ENCODE measurements at places on chromosomes 7 and 10.

DNA sequence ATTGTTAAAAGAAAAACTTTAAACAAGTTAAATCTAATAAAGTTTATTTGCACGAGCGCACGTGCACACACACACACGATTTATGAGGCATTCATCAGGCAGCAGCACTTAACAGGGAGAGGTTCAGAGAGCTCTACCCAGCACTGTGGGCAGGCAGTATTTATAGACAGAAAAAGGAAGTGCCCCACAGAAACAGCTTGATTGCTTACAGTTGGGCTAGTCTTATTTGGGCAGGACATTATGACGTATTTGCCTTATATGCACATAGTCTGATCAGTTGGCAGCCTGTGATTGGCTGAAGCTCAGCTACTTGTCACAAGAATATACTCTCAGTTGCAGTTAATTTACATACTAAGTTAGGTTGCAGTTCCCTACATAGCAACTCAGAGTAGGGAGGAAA lies 1.2 kb upstream of the SDHAF3 start:
- no peak for DNase-seq

GRCh38 chr7:43649755-43650274 lies 66.9 kb downstream of the STK17A start:
- no peak for DNase-seq

- no peak for DNase-seq
These were observed 21.3 kb downstream of the TIAL1 start for GRCh38 chr10:119575506-119575905.

GRCh38 chr10:104284846-104285245 lies 15.9 kb downstream of the GSTO2 start:
- DNase-seq = no peak

DNA sequence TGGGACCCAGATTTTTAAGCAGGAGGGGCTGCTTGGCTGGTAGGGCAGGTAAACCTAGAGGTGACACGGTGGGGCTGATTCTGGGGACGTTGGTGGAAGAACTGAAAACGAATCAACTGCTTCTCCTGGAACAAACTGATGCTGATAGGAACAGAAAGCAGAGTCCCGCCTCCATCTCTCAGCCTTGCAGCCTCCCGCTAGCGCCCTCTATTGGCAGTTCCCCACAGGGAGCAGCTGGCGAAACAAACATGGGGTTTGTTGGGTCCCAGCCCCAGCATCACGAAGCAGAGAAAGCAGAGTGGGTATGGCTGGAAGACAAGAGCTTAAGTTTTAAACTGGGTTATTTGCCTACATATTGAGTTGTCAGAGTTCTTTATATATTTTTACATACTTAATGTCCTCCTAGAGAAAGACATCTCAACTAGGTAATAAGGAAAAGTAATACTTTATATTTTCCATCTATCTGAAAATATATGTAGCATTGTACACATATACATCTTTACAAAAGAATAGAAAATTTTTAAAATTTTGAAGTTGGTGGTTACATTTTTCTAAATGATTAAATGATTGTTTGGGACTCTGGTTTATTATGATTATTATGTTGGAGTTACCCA lies 42.3 kb upstream of the FOXI2 start:
- no peak for DNase-seq

- DNase-seq = no peak
These were observed 409.0 kb upstream of the NRP1 start for GRCh38 chr10:33743429-33743857.

DNA sequence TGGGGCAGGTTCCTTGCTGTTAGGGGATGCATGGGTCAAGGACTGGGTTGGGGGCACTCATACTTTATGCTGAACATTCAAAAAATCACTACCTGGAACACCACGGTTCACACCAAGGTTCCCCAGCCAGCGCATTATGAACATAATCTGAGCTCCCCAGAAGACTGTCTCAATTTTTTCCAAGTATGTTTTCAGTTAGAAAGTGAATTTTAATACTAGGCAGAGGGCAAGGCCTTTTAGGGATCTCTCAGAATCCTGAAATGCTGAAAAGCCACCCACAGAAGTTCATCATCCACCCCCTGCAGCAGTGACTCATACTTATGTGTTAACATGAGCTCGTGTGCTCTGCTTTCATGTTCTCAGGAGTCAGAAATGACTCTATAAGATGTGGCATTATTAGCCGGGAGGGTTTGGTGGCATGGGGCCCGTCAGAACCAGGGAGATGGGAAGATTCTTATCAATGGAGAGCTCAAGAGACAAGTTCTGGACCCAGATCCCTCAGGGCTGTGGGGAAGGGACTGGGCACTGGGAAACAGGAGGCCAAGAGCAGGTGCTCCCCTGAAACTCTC lies 185.2 kb upstream of the ITGB1 start:
- no peak for DNase-seq

DNA sequence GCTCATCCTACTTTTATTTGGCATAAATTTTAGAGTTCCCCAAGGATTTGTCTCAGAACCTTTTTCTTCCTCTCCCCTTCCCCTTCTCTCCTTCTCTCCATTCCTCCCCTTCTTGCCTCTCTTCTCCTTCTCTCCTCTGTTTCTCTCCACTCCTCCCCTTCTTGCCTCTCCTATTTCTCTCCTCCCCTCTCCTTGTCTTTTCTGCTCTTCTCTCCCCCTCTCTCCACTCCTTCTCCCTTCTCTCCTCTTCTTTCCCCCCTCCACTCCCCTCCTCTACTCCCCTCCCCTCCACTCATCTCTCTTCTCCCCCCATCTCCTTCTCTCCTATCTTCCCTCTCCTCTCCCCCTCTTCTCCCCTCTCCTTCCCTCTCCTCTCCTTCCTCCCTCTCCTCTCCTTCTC lies 142.7 kb downstream of the CCDC71L start:
- no peak for DNase-seq

GRCh38 chr7:116711790-116712189 lies 39.8 kb downstream of the MET start:
- no peak for DNase-seq

GRCh38 chr10:42744134-42744701 lies 38.4 kb upstream of the BMS1 start:
- DNase-seq = no peak

GRCh38 chr7:20438248-20438647 lies 107.5 kb downstream of the ITGB8 start:
- no peak for DNase-seq

DNA sequence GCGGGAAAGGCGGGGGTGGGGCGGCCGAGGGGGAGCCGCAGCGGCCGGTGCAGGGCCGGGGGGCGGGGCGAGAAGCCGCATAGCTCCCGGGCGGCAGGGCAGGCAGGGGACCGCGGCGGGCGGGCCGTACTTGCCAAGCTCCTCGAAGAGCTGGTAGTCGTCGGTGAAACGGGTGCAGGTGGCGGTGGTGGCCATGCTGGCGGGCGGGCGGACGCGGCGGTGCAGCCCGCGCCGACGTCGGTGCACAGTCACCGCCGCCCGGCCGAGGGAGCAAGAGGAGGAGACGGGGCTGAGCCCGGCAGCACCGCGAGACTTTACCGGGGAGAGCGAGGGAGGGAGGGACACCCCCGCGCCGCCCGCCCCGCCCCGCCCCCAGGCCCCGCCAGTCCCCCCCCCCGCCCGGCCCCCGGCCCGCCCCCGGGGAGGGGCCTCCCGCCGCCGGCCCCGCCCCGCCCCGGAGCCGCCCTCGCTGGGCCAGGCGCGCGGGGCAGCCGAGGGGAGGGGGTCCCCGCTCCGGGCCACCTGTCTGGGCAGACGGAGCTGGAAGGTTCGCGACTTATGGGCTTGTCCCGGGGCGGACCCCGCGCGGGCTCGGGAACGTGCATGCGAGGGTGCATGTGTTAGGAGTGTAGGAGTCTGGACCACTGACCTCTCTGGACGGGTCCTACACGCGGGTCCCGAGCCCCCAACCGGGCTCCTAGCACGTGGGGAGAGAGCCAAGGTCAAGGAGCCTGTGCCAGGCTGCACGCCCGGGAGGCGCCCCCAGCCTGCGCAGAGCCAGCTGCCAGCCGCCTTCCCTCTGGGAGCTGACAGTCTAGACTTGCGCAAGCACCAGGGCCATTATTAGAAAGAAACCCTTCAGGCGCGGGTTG lies at the start of gene CAMK2G:
Gene CAMK2G (minus strand): TSS at position 289 of the 872 bp plus-strand sequence. CDS start 94 bp downstream, at position 195.
- DNase-seq = peak; percentile 57

DNA sequence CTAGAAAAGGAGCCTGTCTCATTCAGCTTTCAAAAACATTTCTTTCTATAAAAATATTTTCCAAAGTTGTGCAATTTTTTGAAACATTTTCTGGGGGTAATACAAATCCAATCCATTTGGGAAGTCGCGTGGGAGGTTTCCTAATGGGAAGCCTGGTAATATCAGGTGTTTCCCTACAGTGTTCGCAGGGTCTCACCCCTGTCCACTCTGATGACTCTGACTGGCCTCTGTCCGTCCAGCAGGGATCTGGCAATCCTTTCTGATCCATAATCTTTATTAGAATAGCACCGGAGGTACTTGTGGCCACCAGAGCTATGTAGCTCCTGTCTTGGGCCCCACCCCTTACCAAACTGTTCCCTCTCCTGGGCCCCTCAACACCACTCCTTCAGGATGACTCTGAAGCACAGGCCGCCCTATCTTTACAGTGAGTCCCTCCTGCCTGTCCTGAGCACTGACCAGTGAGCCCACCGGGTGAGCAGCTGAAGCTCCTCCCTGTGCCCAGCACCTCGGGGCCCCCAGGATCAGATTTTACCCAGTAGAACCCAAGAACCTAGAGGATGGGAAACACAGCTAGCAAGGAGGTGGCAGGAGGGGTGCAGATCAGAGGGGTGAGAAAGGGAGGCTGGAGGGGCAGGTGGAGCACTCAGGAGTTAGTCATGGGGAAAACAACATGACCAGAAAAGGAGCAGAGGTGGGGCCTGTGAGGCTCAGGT lies 84.8 kb downstream of the PTPRE start:
- no peak for DNase-seq

GRCh38 chr10:48466611-48467240 lies 138.1 kb downstream of the ARHGAP22 start:
- DNase-seq = no peak

DNA sequence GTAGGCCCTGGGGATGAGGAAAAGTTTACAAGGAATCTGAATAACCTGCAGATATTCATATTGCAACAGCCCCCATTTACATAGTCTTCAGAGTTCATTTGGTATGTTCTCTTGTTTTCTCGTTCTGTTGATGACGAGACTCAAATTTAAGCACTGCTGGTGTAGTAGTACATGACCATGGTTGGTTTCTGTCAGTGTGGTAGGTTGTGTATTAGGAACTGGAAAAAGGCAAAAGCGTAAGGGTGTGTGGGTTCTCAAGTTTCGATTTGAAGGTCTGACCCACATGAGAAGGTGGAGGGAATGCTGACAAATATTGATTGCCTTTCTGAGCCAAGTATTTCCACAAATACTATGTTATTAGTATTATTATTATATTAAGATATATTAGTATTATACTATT lies 151.7 kb downstream of the AUTS2 start:
- no peak for DNase-seq

DNA sequence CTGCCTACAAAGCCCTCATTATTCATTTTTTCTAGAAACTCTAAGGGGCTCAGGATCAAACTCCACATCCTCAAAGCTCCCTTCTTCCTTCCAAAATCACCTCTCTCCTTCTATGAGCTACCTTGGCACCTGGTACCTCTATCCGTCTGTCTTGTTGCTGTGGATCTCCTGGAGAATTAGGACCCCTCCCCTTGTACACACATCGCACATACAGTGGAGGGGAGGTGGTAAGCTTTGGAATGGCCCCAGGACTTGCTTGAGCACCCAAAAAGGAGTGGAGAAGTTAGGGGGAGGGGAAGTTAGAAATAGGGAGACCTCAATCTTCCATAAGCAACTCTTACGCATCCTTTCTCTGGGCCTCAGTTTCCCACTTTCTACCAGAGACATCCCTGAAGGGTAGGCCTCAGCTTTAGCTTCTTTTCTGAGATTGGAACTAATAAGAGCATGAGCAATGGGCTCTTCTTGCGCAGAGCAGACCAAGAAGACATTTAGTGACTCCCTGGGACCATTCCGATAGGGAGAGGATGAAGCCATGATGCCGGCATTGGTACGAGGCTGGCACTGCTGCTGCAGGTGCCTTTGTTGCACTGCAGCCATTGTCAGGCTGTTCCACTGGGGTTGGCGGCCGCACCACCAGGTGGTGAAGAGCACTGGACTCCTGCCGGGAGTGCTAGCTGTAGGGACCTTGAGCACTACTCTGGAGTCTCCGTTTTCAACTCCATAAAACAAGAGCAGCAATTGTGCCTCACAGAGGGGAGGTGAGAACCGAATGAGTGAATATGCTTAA lies 4.5 kb downstream of the CYP26C1 start:
- no peak for DNase-seq
